ENCODE measurements at places on chromosomes 4 and X.

GRCh38 chrX:53440621-53441517 is 6.7 kb upstream of the HSD17B10 start:
- DNase-seq = no peak

DNA sequence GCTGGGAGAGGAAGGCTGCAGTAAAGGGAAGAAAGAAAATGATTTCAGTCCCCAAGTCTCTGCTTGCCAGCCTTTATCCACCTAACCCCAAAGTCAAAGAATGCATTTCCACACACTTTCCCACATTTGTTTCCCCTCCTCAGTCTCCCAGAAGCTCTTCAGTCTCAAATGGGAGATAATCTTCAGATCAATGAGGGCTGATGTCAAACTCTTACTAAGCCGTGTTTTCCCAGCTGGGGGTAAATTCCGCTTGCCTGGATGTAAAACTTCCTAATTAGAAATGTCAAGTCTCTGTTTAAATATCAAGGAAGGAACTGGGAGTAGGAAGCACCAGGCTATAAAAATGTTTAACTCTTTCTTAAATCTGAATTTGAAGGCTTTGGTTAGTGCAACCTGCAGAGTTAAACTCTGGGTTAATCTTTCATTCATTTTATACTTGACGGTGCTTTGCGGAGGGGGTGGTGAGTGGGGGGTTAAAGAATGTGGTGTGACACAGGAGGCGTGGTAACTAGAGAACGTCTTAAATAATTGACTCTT is 601.4 kb upstream of the ACTRT1 start:
- DNase-seq = no peak

DNA sequence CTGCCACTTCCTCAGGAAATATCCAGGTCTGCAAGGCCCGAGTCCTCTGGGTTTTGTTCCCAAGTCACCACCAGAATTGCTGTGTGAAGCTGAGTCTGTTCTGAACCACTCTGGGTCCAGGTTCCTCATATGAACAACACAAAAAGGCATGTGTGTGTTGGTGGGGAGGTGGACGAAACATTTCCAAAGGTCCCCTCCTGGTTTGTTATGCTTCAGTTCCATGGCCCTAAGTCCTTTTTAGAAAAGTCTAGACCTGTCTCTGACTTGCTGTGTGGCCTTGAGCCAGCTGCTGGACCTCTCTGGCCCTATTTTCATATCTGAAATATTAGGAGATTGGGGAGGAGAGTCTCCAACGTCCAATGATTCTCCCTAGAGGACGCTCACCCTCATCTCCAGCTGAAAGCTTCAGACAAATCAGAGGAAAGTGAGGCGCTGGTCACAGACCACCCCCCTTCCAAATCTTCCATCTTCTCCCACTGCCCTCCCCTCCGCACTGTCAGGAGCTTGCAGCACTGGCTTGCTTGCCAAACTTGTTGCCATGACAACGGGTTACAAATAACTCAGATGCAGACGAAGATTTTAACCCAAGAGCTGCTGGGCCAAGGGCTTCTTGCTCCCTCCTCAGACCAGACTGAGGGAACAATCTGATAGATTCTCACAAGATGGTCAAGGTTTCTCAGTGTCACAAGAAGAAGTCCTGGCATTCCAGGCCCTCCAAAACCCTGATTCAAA is 64.5 kb downstream of the SMC1A start:
- no peak for DNase-seq

DNA sequence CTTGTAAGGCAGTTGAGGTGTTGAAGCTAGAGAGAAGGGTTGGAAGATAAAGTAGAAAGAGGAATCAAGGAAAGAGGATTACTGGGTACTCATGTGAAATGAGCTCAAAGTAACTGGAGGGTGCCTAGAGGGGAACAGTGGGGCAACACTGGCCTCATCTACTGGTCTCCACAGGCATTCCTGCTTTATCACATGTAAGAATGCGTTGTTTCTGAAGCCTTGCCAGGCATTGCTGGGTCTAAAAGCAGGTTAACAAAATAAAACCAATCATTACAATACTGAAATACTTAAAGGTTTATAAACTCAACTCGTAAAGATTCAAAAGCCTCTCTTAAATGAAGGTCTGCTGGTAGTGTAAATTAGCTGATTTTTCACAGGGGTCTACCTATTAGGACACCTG is 96.0 kb downstream of the FANCB start:
- DNase-seq = no peak

GRCh38 chrX:80578517-80579105 is 158.4 kb downstream of the TENT5D start:
- no peak for DNase-seq

DNA sequence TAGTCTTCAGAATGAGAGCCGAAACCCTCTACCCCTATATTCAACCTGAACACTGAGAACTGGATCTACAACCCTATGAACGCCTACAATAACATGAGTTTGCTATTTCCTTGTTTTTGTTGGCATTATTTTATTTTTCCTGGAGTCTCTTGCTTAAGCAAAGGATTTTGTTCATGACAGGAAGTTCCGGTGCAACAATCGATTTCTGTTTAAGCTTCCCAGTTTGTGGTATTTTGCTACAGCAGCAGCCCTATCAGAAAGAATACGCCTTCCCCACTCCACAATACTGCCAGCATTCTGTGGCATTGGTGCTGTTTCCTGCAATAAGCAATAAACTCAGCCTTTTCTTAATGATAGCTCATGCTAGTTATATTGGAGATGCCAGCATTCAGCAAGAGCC is 60.9 kb downstream of the NPY5R start:
- DNase-seq = no peak

DNA sequence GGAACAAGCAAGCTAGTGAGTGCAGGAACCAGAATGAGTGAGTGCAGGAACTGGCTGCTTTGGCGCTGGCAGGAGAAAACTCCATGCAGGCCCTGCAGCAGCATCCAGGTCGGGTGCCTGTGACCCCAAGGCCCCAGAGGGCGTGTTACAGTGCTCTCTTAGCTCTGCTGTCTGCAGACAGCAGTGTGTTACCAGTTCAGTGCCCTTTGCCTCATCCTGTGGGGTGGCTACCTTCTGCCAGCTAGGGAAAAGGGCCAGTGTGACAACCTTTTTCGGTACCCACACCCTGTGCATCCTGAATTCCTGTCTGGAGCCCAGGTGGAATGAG is 202.3 kb upstream of the SMIM31 start:
- no peak for DNase-seq

GRCh38 chrX:3757510-3758025 is 44.1 kb upstream of the PRKX start:
- DNase-seq = no peak

GRCh38 chrX:69097451-69098236 is 67.6 kb downstream of the PJA1 start:
- no peak for DNase-seq

DNA sequence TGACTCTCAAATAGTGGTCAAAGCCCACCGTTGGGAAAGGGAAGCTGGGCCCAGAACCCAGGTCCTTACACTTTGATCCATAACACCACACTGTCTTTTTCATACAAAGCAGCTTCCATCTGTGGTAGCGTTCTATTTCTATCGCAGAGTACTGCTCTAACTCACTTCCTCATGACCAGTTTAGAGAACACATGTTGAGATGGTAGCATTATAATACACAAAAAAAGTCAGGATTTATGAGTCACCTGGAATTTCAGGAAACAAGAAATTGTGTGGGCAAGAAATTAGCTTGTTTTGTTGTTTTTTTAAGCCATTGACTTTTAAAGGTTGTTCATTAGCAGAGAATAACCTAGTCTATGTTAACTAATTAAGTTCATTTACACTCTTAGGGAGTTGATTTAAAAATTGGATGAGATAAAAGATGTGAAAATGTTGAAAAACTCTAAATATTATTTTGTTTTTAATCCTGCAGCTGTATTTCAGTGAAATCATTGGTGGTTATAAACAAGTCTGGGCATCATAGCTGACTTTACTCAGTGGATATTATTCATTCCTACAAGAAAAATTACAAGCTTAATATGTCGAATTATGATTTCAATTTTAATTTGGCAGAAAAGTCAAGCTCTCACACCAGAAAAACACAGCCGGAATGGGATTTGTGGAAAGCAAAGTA is 1011.1 kb upstream of the HS3ST1 start:
- DNase-seq = no peak

GRCh38 chr4:3712112-3712805 is 53.9 kb upstream of the ADRA2C start:
- no peak for DNase-seq

DNA sequence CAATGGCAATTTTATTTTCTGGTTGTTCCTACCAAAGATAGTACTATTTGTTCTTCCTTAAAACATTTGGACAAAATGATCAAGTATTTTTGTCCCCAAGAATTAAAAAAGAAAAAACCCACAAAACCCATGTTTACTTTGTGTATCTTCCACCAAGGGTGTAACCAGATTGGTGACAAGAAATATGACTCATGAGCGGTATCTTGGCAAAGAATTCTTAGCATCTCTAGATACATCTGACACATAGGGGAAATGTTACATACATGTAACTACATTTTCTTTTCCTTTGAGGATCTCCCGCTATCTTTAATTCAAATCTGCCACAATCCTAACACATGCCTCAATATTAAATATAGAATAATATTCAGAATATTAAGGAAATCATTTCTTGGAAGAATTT is 78.7 kb downstream of the WDFY3 start:
- no peak for DNase-seq

GRCh38 chr4:169372791-169373190 is 102.0 kb upstream of the SH3RF1 start:
- no peak for DNase-seq

- DNase-seq = no peak
These were observed 98.0 kb downstream of the NAA11 start for GRCh38 chr4:79227860-79228259.

GRCh38 chrX:108735091-108735678 is 1.2 kb downstream of the IRS4 start:
- DNase-seq = no peak

DNA sequence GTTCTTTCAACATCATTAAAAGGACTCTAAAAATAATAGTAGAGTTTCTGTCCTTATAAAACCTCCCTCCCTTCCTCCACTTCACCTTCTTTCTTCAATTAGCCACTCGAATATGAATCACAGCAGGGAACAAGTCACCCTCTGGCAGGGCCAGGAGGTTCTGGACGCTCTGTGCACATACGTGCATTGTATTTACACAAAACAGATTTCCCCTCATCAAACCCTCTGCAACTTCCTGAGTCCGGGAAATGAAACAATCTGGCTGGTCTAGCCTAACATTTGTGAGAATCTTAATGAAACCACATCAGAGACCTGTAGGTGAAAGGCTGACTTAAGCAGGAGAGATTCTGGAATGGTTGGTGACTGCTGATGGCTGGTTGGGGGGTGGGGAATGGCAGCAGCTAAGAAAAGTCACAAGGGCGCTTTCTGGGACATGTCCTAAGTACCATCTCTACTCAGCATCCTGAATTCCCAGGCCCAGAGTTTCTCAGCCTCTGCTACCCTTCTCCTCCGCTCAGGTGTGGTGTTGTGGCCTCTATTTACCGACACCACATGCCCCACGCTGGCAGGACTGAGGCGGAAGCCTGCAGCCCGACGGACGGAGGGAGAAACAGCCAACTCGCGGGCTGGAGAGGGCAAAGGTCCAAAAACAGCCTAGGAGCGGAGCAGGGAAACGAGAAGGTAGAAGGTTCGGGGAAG is 1.0 kb downstream of the ZDHHC9 start:
- no peak for DNase-seq

DNA sequence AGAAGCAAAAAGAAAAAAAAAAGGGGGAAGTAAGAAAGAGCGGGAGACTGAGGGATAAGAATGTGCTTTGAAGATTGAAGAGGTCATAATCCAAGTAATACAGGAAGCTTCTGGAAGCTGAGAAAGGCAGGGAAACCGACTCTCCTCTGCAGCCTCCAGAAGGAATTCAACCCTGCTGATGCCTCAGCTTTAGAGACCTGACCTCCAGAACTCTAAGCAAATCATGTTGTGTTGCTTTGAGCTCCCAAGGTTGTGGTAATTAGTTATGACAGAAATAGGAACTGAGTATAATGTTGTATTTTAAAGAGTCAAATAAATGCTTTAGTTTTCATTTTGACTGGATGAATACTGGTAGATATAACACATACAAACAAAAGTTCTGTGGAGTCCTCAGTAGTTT is 48.0 kb upstream of the FAT1 start:
- DNase-seq = no peak

DNA sequence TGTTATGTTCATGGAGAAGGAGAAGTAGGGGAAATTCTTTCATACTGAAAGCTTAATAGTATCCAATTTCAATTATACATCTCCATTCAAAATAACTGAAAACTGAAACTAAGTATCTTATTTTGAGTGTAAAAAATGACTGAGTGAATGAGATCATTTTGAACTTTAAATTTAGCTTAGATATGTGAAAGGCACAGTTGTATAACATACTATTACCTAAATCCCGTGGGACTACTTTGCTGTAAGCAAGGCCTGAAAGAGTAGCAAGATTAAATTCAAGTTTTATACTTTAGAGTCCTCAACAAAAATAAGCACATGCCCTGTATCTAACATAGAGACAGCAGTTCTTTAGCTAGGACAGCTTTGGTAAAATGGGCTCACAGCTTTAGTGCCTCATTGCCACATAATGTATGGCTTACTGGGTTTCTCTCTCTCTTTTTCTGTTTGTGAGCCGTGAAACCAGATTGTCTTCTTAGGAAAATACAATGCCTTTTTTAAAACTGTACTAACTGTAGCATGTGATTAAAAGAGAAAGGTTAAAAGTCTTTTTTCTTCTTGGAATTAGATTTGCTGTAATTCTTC is 43.2 kb downstream of the GSTCD start:
- DNase-seq = no peak

DNA sequence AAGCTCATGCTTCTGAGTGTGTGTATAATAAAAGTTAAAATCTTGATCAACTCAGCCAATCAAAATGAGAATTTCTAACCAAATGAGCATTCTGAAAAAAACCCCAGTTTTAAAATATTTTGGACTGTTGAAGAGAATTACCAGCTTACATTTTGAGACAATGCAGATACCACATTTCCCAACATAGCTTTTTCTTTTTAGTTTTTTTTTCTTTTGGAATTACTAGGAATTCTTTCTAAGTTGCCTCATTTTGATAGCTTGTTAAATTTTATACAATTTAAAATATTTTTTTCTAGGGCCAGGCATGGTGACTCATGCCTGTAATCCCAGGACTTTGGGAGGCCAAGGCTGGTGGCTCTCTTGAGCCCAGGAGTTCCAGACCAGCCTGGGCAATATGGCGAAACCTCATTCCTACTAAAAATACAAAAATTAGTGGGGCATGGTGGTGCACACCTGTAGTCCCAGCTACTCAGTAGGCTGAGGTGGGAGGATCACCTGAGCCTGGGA is 2.2 kb downstream of the RP2 start:
- DNase-seq = no peak

- no peak for DNase-seq
These were observed 450.7 kb downstream of the MID1IP1 start for GRCh38 chrX:39251995-39252394.

- no peak for DNase-seq
These were observed 279.7 kb downstream of the CAMK2D start for GRCh38 chr4:113481820-113482219.

- DNase-seq = no peak
These were observed 280.0 kb downstream of the ANKRD50 start for GRCh38 chr4:124432500-124432899.

DNA sequence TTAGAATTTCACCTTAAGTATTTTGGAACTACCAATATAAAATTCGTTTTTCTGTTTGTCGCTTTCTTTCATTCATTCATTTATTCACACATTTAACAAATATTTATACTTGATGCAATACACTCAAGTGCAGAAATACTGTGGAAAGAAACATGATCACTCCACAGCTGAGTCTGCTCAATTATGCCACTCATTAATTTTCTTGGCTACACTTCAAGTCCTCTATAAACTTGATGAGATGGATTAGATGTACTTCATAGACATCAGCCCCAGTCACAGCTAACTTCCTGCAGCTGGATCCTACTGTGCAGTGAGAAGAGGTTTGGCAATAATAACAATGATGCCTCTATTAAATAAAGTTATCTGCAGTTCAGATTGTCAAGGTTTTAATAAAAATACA is 208.1 kb downstream of the PDGFC start:
- DNase-seq = no peak
